Stimulated activated CD8-positive, alpha-beta memory T cell treated with anti-CD3 and anti-CD28 coated beads, Interleukin-2, amount 100 ng/mL, for 48 hours (primary cell): ENCODE measurements at places on chromosomes 5 and 9.

DNA sequence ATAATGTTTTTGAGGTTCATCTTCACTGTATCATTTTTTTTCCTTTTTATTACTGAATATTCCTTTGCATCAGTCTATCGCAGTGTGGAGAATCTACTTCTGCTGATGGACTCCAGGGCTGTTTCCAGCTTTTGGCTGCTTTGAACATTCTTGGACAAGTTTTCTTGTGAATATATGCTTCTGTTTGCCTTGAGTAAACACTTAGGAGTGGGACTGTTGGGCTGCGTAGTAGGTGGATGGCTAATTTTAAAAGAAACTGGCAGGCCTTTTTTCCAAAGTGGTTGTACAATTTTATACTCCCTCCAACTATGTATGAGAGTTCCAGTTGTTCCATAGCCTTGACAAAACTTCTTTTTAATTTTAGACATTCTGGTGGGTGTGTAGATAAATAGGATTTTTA is 102.4 kb downstream of the WDR41 start:
- DNase-seq: no peak

DNA sequence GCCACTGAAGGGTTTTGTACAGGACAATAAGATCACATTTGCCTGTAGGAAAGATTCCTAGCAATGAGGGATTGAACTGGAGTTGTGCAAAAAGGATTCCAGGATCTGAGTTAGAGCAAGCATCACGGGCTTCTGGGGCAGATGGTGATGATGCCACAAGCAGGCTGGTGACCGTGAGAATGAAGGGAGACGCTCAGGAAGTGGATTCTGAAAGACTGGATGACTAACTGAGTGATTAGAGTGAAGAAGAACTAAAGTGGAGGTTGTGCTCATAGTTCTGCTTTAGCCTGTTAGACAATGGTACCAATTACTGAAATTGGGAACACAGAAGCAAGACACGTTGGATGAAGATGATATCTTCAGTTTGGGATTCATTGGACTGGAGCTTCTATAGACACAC is 168.2 kb downstream of the CD180 start:
- no peak for DNase-seq

GRCh38 chr9:3931996-3932906 is 367.6 kb downstream of the GLIS3 start:
- no peak for DNase-seq

GRCh38 chr9:68653141-68653595 is 51.9 kb upstream of the PIP5K1B start:
- DNase-seq: peak; percentile 14

GRCh38 chr5:5751498-5751897 is 329.0 kb downstream of the ICE1 start:
- no peak for DNase-seq

DNA sequence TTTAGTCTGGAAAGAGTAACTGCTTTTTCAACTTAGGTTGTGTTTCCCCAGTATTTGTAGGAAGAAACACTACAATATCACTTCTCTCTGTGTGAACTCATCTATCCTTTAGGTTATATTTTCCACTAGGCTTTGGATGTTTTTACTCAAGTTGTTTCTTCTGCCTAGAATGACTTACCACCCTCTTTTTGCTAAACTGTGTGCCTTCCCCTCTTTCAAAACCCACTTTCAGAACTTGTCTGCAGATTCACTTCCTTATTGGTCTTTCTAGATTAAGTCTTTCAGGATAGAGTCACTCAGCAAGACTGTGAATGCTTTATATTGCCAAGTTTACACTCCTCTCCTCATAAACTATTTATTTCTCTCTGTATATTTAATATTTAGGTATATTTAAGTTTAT is 14.2 kb upstream of the CAST start:
- DNase-seq: no peak

GRCh38 chr5:151800532-151800931 is 28.8 kb downstream of the G3BP1 start:
- DNase-seq: no peak

- no peak for DNase-seq
These were observed 223 bp downstream of the LRSAM1 start for GRCh38 chr9:127451608-127451857.

DNA sequence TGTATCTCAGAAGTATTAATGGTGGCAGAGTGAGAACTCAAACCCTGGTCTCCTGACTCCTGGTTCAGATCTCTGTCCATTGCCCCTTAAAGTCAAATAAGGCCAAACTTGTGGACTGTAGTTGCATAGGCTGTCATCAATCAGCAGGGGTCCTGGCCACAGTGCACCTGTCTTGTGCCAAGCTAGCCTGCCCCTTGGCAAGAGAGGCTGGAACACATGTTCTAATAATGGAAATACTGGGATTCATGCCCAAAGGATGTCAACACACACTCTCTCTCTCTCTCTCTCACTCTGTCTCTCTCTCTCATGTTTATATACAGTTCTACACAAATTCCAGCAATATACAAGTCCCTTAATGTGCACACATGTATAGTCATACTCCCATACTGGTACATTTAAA is 44.3 kb downstream of the GLRA1 start:
- DNase-seq: no peak

- no peak for DNase-seq
These were observed 42.8 kb downstream of the RAPGEF1 start for GRCh38 chr9:131697097-131697496.

GRCh38 chr5:87392170-87392569 is 20.6 kb downstream of the CCNH start:
- no peak for DNase-seq
